ENCODE measurements at places on chromosomes 4 and X.

- peaks cover 2% of the 10 kb centered on the region for H3K27me3 ChIP-seq
- peak; percentile 67 for DNase-seq
- peak within 1 kb of the TSS; percentile 88 for H3K27ac ChIP-seq
- peaks cover 21% of the 10 kb centered on the region for H3K4me1 ChIP-seq
- peak within 1 kb of the TSS; percentile 96 for H3K4me3 ChIP-seq
These were observed at the start of gene NAAA for GRCh38 chr4:75940692-75941253. TSS of gene NAAA (minus strand) at chr4:75941013. CDS start at chr4:75940949, 64 bp downstream.

GRCh38 chrX:21838937-21839333 lies 482 bp upstream of the MBTPS2 start:
- peak overlapping the region; percentile 87 for H3K27ac ChIP-seq
- H3K4me1 ChIP-seq, result peaks cover 6% of the 10 kb centered on the region
- peak overlapping the region; percentile 94 for H3K4me3 ChIP-seq
- H3K27me3 ChIP-seq, result peaks cover 2% of the 10 kb centered on the region
- H3K36me3 ChIP-seq, result 0 out of 2 replicates have a peak, but pooled peaks cover 7% of the 10 kb centered on the region

GRCh38 chr4:63371001-63371400 lies 1038.2 kb downstream of the TECRL start:
- H3K36me3 ChIP-seq, result no peaks in the 10 kb centered on the region
- no peaks in the 10 kb centered on the region for H3K27me3 ChIP-seq
- no peak for DNase-seq
- no peak overlapping the region for H3K27ac ChIP-seq
- H3K4me1 ChIP-seq, result no peaks in the 10 kb centered on the region

GRCh38 chrX:42495139-42495538 lies 282.8 kb downstream of the PPP1R2C start:
- H3K36me3 ChIP-seq, result no peaks in the 10 kb centered on the region
- no peaks in the 10 kb centered on the region for H3K4me1 ChIP-seq
- H3K4me3 ChIP-seq, result no peak overlapping the region
- no peak for DNase-seq
- no peak overlapping the region for H3K27ac ChIP-seq
- no peaks in the 10 kb centered on the region for H3K27me3 ChIP-seq

DNA sequence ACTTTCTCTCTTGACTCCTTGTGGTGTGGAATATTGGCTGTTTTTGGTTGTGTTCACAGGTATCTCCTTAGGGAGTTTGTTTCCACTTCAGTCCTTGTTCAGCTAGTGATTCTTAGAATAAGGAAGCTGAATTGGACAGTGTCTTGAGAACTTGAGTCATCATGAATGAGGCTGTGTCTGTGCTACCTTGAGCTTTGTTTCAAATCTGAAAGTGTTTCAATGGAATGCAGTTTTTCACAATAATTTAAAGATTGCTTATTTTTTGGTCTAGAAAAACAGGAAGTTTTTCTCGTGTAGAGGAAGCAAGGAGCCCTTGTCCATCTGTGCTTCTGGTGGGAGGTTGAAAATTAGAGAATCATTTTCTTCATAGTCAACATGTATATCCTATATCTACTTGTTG lies 76.5 kb downstream of the ZNF518B start:
- H3K27ac ChIP-seq, result no peak overlapping the region
- H3K36me3 ChIP-seq, result no peaks in the 10 kb centered on the region
- no peak for DNase-seq

Data from HFFc6 (cell line).